ENCODE measurements at places on chromosomes 11 and 22.

GRCh38 chr22:24706732-24707469 lies 67.6 kb downstream of the PIWIL3 start:
- DNase-seq: no peak

- no peak for DNase-seq
Measured at GRCh38 chr11:72190631-72191071, 1.3 kb upstream of the FOLR1 start.

GRCh38 chr11:131137046-131137445 lies 220.8 kb upstream of the SNX19 start:
- DNase-seq: no peak

- DNase-seq: no peak
Measured at GRCh38 chr11:79949574-79949973, 508.7 kb upstream of the TENM4 start.

- no peak for DNase-seq
Measured at GRCh38 chr11:65869643-65870306, 2.8 kb downstream of the EFEMP2 start.

DNA sequence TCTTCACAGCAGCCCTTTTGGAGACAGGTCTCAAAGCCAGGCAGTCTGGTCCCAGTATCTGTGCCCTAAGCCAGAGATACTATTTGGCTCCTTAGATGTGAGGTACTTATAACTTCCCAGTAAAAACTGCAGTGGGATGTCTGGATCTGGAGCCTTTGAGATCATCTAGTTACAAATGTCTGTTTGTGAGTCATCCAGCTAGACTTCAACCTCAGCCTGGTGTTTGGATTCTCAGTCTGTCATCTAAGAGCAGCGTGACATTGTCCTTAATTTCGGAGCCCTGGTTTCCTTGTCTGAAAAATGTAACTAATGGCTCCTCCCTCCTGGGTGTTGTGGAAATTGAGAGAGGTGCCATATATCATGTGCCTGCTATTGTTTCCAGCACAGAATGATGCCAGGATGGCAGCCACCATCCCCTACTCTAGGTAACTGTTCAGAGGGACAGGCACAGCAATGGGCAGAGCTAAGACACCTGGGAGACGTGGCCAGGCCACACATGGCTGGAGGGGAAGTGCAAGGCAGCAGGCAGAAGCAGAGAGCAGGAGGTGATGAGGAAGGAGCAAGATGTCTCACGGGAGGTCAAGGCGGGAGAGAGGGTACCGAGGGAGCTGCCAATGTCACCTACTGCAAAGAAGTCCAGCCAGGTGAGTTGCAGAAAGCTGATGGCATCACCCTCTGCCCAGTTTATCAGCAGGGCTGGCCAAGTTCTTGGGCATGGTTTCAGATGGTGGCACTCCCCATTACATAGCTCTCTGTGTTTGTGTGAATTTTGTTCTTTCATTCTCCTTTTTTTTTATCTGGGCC lies 20.6 kb upstream of the ST3GAL4 start:
- DNase-seq: no peak

GRCh38 chr11:112785149-112785548 lies 176.1 kb upstream of the NCAM1 start:
- no peak for DNase-seq

DNA sequence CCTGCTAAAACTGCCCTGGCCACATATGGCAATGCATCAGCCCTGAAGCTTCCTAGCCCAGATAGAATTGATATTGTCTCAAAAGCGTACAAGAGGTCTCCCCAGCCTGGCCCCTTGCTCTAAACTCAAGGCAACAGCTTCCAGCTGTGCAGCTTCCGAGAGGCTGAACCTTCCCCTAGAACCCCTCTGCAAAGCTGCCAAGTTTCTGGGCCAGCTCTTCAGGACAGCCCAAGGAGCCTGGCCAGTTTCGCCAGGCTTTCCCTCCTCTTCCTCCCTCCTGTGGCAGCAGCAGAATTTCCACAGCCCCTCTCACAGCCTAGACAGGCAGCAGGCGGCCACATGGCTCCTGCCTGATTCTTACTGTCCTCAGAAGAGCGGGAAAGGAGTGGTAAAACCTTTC lies 34.5 kb downstream of the NUMA1 start:
- no peak for DNase-seq

DNA sequence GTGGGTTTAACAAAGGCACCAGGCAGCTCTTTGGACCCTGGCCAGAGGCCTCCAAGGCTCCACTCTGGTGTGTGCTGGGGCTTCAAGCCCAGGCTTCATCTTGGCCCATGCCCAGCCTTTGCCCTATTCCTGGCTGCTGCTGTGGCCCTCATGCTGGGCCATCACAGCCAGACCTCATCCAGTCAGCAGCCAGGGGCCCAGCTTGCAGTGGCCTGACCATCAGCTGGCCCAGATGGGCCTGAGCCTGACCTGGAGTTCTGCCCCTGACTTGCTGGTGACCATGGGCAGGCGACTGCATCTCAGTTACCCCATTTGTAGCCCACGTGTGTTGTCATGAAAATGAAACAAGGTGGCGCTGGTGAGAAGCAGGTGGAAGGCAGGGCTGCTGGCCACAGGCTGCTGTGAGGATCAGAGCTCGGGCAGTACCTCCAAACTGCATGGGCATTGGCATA lies 76.1 kb downstream of the MED15 start:
- no peak for DNase-seq

- no peak for DNase-seq
Measured at GRCh38 chr11:117580866-117581265, 216.2 kb downstream of the DSCAML1 start.

DNA sequence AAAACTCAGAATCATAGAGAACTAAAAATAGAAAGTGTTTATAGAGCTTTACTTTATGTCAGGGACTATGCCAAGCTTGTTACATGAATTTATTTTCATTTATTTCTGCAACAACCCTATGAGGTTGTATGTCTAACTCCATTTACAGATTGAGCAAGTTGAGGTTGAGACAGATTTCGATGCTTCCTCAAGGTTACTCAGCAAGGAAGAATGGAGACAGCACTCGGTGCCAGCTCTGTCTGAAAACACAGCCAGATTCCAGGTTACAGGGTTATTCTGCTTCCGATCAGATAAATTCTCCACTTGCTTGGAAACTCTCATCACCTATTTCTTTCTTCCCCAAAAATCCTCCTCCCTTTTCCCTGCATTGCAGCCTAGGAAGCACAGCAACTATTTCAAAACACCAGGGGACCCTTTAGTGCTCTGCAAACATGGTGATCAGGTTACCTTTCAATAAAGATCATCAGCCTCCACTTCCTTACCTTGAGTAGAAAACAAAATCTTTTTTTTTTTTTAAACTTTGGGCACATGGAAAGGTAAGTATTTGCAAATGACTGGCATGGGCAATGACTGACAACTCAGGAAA lies 7.0 kb downstream of the MMP3 start:
- DNase-seq: no peak

DNA sequence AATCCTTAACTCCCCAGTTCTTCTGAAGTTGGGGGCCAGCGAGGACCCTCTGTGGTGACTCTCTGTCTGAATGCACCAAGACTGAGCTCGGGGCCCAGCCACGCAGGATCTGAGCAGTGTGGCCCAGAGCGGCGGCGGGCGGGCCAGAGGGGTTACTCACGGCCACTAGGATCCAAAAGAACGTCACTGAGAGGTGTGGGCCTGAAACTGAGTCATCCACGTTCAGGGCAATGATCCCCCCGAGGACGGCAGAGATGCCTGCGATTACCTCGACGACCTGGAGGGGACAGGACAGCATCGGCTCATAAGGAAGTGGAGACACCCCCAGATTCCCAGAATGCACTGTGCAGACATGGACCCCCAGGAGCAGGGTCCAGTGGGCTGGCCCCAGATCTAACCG lies 11.2 kb downstream of the MLC1 start:
- no peak for DNase-seq

DNA sequence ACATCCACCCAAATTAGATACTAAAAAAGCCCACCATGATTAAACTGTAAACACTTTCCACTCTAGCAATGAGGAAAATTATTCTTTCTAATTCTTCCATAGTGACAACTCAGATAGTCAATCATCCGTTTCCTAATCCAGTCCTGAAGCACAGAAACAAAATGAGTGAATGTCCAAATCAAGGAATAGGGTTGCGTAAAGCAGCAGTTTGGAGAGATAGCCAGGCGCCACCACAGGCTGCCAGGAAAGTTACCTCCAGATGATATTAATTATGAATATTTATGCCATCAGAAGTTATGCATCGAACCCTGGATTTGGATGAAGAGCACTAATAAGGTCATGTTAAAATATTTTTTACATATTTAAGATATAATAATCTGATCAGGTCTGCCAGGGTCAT lies 63.2 kb downstream of the ETS1 start:
- DNase-seq: no peak

GRCh38 chr11:18310800-18311340 lies 11.1 kb downstream of the HPS5 start:
- DNase-seq: no peak

GRCh38 chr22:31680861-31681341 lies 18.9 kb upstream of the PISD start:
- DNase-seq: no peak

GRCh38 chr22:24107661-24108060 lies 73.6 kb upstream of the SUSD2 start:
- no peak for DNase-seq

DNA sequence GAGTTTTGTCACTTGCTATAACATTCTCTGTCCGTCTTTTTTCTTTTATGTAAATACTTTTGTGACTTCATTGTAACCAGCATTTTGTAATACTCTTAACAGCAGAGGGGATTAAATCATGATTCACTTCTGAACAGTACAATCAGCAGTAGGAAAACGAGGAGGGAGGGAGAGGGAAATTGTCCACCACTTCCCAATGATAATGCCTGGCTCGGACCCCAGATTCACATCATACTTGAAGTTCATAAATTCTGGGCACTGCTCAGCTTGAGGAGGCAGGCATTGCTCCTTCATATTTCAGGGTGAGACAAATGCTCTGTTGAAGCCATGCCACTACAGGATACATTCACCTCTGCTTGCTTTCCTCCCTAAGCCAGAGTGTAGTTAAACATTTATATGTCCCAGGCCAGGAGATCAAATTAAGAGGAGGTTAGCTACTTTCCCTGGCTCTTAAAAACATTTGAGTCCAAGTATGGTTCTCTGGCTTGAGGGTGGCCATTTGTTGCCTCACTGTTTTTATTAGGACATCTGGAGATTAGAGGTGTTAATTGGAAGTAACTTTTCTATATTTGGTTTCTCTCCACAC lies 129.0 kb upstream of the LDLRAD3 start:
- no peak for DNase-seq

DNA sequence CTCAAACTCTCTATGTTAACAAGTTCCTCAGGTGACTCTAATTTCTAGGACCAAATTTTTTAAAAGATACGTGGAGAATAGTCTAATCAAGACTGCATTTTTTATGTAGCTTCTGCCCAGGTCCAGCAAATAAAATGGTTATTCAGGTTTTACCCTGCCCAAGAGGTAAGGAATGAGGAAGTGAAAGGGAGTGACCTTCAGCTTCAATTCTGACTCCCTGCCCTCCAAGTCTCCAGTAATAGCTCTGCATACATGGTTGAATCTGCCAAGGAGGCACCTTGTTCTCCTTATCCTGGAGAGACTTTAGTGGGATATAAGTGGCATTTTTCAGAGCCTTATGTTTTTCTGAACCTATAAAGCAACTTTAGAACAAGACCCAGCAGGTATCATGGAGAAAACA lies 15.5 kb downstream of the MUC15 start:
- no peak for DNase-seq

GRCh38 chr11:75142714-75143419 lies 8.0 kb upstream of the SLCO2B1 start:
- DNase-seq: peak; percentile 35

GRCh38 chr11:117535850-117536411 lies 208.3 kb downstream of the CEP164 start:
- no peak for DNase-seq

DNA sequence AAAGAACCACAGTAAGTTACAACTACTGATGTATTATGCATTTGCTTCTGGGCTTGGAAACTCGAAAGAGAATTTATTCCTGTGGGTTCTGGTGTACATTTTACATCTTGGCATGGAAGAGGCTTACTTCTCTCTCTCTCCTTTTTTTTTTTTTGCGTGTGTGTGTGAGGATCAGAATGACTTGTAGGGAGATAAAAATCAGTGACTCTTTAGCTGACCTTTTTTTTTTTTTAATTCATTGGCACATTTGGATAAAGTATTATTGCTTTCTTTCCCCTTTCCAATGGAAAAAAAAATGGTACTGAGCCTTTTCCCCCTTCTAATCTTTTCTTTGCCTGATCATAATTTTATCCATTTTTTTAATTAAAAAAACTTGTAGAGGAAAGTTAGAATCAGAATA lies 43.5 kb downstream of the EXT2 start:
- DNase-seq: no peak

DNA sequence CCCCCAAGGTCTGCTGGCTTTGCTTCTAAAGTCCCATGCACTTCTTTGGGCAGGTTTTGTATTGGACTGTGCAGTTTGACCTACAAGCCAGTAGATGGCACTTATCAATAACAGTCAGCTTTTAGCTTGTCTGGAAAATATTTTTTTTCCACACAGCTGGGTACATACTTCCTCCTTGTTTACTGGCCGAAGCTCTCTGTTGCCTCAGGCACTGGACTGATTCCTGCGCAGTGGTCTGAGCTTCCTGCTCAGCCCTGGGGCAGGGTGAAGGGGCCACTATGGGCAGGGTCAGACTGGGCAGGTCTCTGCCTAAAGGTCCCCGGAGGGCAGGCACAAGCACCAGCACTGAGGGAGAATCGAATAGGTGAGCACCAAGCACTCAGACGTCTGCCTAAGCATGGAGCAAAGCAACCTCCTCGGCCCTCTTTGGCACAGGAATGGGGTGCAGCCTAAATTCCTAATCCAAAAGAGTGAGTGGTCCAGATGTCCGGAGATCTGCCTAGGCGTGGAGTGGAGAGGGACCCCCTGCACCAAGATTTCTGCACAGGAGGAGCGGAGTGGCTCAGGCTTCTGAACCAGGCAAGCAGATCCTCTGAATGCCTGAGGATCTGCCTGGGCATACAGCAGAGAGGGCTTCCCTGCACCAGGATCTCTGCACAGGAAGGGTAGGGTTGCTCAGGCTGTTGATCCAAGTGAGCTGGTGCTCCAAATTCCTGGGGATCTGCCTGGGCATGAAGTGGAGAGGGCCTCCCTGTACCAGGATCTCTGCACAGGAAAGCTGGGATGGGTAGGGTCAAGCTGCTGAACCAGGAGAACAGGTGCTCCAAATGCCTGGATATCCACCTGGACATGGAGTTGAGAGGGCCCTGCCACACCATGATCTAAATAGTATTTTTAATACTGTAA lies 105.9 kb upstream of the C11orf58 start:
- no peak for DNase-seq

DNA sequence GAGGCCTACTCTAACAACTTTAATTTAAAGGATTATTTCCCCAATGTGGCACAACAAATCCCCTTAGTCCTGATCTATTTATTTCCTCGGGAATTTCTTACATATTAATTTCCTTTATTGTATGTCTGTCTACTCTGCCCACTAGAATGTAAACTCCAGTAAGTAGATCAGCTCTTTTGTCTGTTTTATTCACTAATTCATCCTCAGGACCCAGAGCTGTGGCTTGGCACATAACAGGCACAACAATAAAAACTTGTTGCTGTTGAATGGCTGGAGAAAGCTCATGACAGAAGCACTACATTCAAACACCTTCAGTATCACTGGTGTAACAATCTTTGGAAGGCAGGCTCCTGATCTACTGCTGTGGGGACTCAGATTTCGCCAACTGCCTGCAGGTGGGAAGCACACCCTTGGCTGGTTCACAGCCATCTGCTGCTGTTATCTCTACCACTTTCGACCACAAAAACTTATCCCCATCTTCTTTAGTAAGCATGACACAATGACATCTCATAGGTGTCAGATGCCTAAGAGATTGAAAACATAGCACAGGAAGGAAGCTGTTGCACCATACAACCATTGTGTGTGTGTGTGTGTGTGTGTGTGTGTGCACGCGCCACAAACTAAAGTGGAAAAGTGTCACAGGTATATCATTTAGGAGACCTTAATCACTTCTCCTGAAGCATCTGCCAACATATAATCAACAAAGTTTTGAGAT lies 11.9 kb downstream of the HIRA start:
- no peak for DNase-seq

Data from endothelial cell (in vitro differentiated cells).